Skin of body (tissue), 3 donors: ENCODE measurements at places on chromosomes 3 and 15. TPM values are rescaled to one million over a fixed set of nuclear protein-coding genes. Genes with fewer than 3 reads are reported as not detected.
A peak's percentile ranks its signal among the peaks of the same experiment; 100 is the strongest.

Gene ISLR
- 46.8 TPM for total RNA-seq

Gene CHDH
- 0.99 TPM for total RNA-seq

Gene SLMAP
- 83.2 TPM for total RNA-seq

GRCh38 chr3:115148142-115148790 is 1.2 kb upstream of the ZBTB20 start:
- DNase-seq = peak; percentile 66

GRCh38 chr3:99772671-99773070 is 45.0 kb upstream of the CMSS1 start:
- no peak for DNase-seq

- DNase-seq = no peak
Measured at GRCh38 chr15:68792901-68793766, 27.6 kb downstream of the ANP32A start.

DNA sequence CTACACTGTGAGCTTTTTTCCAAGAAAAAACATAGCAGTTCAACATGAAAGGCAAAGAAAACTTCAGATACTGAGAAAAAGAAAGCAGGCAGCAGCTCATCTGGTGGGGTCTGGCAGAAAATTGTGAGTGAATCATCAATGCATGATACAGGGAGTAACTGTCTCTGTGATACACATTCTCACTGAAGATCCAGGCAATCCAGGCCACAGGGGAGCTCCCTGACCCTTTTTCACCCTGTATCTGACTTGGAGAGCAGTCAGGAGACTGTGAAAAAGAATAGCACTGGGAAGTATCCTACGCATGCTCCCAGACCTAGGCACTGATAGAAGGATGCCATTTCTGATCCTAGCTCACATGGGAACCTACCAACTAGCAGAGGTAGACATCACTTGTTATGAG is 269.8 kb downstream of the MBNL1 start:
- DNase-seq = no peak
